H1 (cell line): ENCODE measurements at places on chromosomes 5 and 9.

DNA sequence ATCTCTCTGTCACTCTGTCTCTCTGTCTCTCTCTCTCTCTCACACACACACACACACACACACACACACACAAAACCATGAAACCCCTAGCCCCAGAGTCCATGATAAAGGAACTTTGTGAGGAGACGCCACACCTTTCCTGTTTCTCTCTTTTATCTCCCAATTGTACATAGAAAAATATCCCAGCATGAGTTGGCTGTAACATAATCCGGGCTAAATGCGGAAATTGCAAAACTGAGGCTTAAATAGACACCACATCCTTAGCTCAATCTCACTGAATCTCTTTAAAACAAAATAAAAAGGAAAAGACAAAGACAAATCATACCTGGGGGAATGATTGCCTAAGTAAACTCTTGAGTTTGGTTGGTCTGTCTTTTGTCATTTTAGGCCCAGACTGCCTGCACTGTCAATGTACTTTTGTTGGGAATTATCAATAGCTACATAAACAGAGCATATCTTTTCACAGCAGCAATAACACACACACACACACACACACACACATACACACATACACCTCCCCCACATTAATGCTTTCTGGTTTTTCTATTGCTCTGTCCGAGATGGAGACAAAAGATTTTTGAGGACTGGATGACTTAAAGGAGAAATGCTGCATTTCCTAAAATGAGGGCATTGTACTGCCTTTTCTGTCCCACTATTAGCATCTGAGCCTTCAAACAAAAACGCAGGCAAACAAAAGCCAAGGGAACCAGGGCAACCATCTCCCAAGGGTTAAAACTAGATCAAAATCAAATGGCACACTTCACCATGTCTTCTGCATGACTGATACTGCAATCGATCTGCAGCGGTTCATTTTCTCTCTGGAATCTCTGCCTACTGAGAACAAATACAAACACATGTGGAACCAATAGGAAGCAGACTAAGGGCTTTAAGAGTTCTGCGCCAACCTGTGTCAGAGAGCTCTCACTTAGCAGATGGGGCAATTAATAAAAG lies 321.5 kb downstream of the NFIB start:
- no peaks in the 10 kb centered on the region for H3K36me3 ChIP-seq
- DNase-seq = no peak
- no peak overlapping the region for H3K4me3 ChIP-seq
- no peaks in the 10 kb centered on the region for H3K27me3 ChIP-seq

DNA sequence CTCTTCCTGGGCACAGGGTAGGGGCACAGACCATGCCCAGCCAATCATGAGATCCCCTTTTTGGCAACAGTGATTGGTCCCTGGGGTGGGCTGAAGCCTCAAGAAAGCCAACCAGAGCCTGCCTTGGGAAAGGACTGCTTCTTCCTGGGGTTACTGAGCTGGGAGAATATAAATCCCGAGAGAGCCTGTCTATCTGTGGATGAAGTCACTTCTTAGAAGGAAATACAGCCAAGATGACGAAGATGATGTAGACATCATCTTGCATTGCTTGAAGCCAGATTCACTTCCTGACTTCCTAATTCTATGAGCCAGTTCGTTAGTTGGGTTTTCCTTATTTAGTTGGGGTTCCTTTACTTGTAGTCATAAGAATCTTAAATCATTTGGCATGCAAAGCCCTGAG lies 50.1 kb upstream of the PWWP2A start:
- H3K36me3 ChIP-seq = no peaks in the 10 kb centered on the region
- H3K27ac ChIP-seq = no peak overlapping the region
- no peaks in the 10 kb centered on the region for H3K27me3 ChIP-seq
- no peak overlapping the region for H3K4me3 ChIP-seq

GRCh38 chr9:35976726-35977125 lies 18.8 kb upstream of the OR2S2 start:
- no peaks in the 10 kb centered on the region for H3K36me3 ChIP-seq
- no peak overlapping the region for H3K27ac ChIP-seq
- DNase-seq = no peak
- no peak overlapping the region for H3K4me3 ChIP-seq
- H3K27me3 ChIP-seq = no peaks in the 10 kb centered on the region
- H3K4me1 ChIP-seq = no peaks in the 10 kb centered on the region

DNA sequence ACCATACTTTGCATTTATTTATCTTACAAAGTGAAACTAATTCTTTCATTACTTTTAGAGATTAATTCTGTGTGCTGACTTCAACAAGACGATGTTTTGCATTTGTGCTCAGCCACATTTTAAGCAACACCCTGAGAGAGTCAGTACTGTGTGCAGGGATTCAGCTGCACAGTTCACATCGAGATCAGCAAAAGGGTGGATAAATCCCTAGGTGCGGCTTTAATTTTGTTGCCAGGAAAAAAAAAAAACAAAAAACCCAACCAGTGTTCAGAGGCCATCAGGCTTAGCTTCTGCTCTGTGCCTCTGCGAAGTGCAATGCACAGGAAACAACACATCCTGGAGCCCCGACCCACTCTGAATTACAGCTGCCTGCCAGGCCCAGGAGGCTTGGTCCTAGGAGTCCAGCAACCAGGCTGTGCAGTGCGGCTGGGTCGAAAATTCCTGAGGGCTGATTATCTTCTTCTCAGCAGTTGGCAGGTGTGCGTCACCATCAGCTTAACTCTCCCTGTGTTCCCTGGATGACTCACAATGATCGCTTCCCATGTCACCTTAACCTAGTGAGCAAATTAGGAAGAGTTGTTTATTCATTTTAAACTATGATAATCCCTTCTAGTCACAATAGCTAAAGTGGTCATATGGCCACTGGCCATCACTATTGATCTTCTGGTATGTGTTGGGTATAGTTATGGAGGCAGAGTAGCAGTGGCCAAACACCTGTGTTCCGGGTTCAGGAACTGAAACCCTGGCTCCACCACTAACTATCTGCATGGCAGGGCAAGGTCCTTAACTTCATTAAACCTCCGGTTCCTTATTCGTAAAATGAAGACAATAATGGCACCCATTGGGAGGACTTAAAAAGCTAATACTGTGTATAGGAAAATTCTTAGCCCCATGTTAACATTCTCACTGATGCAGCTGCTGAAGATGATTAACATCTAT lies 31.2 kb upstream of the NDUFB6 start:
- no peaks in the 10 kb centered on the region for H3K4me1 ChIP-seq
- no peaks in the 10 kb centered on the region for H3K36me3 ChIP-seq
- H3K4me3 ChIP-seq = no peak overlapping the region
- no peak overlapping the region for H3K27ac ChIP-seq
- DNase-seq = no peak

DNA sequence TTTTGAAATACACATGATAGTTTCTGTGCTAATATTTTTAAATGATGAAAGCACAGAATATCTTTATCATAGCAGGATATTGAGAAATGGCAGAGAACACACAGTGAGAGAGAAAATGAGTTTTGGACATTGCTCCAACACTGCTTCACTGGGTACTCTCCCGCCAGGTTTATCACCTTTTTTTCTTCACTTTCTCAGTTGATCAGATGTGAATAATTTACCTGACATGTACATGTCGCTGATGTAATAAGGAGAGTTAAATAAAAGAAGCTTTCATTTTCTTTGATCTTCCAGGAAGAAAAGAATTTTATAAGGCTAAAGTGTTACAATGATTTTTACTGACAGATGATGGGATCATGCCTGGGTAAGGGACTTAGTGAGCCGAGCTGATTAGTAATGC lies 134.5 kb downstream of the ALDH1A1 start:
- no peaks in the 10 kb centered on the region for H3K27me3 ChIP-seq
- H3K4me3 ChIP-seq = no peak overlapping the region
- no peaks in the 10 kb centered on the region for H3K4me1 ChIP-seq
- no peak overlapping the region for H3K27ac ChIP-seq
- no peaks in the 10 kb centered on the region for H3K36me3 ChIP-seq

DNA sequence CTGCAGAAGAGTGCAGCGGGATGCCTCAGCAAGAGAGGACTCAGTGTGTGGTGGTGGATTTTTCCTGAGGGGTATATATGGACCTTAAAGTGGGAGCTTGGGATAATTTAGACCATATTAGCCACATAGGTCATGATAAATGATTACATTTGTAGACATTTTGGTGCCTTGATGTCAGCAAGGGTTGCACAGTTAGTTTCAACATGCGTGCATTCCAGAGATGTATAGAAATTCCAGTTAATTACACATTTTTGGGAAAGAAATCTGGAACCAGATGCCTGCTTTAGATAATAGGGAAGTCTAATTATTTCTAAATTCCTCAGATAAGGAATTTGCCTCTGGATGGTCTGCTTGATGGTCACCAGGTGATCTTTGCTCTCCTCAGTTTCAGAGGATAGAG lies 440.6 kb upstream of the PAPPA start:
- no peaks in the 10 kb centered on the region for H3K27me3 ChIP-seq
- no peaks in the 10 kb centered on the region for H3K36me3 ChIP-seq
- no peaks in the 10 kb centered on the region for H3K4me1 ChIP-seq
